Stimulated activated CD8-positive, alpha-beta memory T cell treated with anti-CD3 and anti-CD28 coated beads, Interleukin-7, amount 100 ng/mL, for 1 hour (primary cell): ENCODE measurements at places on chromosomes 2 and 18.

- no peak for DNase-seq
These were observed 169.4 kb upstream of the SIX3 start for GRCh38 chr2:44772131-44772530.

DNA sequence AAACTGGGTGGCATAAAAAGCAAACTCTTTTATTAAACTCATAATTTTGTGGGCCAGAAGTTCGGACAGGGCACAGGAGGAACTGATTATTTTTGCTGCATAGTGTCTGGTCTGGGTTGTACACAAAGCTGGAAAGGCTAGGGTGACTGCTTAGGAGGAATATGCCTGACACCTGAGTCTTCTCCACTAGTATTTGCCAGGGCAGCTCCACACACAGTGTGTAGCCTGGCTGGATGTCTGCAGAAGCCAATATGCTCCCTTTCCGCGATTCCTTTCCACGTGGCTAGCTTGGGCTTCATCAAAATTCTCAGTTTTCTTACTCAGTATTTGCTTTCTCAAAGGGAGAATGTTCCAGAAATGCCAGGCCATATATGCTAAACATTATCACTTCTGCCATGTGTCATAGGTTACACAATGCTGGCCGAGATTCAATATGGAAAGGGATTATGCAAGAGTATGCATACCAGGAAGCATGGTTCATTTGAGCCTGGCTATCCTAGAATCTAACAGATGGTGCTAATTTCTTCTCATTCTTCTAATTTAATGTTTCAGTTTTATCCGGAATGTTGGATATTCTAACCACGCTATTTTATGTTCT, 142.7 kb upstream of the DOK6 start:
- DNase-seq: no peak

DNA sequence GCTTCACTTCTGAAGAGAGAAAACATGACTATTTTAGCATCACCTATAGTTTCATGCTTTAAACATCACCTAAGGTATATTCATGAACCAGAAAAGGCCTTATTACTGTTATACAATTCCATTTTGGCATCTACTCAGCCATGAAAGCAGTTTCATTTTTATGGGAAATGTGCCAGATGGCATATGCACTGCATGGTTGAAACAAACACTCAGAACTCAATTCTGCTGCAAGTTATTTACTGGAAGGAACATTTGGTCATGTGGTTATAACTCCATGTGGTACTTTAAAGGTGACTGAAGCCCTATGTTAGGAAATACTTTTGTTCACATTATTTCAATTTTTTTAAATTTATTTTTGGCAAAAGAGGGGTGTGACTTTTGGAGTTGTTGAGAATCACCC, 287.5 kb upstream of the CRIM1 start:
- DNase-seq: no peak

GRCh38 chr2:236337465-236338325, 73.5 kb upstream of the ASB18 start:
- DNase-seq: no peak

GRCh38 chr2:205758051-205758450, 75.8 kb downstream of the NRP2 start:
- DNase-seq: no peak

- DNase-seq: no peak
These were observed 181.0 kb downstream of the SLC39A10 start for GRCh38 chr2:195838002-195838401.

GRCh38 chr2:240051697-240052096, 1.6 kb downstream of the OR6B3 start:
- DNase-seq: no peak

DNA sequence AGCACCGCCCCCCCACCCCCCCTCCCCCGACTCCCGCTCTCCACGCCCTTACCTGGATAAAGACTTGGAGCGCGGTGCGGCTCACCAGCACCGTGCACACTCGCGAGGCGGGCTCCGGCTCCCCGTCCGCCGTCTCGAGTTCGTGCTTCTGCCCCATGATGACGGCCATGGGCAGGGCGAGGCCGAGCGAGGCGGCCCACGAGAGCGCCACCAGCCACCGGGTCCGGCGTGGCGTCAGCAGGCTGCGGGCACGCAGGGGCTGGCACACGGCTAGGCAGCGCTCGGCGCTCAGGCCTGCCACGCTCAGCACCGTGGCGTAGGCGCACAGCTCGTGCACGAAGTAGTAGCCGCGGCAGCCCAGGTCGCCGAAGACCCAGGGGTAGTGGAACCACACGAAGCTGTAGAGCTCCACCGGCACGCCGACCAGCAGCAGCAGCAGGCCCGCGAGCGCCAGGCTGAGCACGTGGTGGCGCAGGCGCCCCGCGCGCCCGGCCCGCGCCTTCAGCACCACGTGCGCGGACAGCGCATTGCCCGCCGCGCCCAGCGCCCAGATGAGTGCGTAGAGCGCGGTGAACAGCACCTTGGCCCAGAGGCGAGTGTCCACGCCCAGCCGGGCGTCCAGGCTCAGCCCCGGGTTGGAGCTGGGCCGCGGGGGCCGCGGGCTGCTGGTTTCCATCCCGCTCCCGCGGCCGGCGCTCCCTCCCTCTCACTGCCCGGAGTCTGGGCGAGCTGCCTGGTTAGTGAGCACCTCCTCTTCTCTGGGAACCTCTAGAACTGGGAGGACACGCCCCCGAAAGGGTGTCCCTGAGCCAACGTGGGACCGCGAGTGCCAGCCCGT, at the start of gene NTSR2:
TSS of gene NTSR2 (minus strand) at position 742 of the 838 bp plus-strand sequence. CDS start at position 676, 66 bp downstream.
- no peak for DNase-seq

DNA sequence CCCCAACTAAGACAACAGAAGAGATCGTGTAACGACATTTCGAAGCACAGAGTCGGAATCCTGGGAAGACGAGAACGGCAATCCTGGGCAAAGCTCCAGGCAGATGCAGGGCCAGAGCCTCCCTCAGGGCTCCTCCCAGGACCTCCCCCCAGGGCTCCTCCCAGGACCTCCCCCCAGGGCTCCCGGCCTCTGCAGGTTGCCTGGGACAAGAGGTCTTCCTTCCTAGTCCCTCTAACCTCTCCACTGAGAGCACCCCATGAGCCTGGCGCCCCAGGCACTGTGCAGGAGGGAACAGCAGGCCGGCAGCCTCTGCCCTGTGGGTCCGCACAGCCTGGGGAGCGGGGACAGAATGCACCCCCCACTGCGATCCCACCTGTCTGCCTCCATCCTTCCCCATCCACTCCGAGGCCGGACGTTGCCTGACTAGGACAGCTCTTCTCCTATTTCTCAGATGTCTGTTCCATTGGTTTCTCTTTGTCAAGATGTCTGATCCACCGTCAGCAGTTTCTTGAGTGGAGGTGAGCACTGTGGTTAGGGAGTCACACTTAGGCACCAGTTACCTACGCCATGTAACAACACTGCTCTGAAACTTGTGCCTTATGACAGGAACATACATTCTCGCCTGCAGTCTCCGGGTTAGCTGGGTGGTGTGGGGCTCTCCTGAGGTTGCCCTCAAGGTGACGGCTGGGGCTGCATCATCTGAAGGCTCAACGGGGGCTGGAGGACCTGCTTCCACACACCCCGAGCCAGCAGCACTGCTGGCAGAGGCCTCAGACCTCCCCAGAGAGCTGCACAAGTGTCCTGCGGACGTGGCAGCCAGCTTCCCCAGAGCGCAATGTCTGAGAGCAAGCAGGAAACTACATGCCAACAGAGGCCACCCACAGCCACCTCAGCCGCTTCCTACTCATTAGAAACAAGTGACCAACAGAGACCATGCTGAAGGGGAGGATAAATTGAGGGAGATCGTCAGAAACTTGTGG, 28.9 kb downstream of the ADI1 start:
- no peak for DNase-seq

DNA sequence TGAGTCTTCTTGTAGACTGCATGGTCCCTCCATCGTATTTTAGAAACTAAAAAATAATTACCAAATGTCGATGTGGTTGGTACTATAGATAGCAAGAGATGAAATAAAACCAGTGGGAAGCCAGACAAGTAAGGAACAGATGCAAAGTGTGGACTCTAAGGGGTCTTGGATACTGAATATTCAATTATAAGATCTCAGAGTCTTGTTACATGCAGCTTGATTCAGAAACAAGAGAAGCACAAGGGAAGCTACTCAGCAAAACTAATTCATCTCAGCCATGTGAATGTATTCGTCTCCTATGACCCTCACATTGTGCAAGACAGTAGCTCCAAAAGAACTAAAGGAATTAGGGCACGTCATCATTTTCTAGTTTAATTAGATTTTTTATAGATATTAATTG, 80.9 kb downstream of the CDH20 start:
- DNase-seq: no peak

GRCh38 chr2:168326572-168326971, 79.2 kb upstream of the STK39 start:
- no peak for DNase-seq
